ENCODE measurements at places on chromosomes 16 and 17.

GRCh38 chr17:36675786-36676185 lies 74.4 kb downstream of the MRM1 start:
- no peak for DNase-seq

DNA sequence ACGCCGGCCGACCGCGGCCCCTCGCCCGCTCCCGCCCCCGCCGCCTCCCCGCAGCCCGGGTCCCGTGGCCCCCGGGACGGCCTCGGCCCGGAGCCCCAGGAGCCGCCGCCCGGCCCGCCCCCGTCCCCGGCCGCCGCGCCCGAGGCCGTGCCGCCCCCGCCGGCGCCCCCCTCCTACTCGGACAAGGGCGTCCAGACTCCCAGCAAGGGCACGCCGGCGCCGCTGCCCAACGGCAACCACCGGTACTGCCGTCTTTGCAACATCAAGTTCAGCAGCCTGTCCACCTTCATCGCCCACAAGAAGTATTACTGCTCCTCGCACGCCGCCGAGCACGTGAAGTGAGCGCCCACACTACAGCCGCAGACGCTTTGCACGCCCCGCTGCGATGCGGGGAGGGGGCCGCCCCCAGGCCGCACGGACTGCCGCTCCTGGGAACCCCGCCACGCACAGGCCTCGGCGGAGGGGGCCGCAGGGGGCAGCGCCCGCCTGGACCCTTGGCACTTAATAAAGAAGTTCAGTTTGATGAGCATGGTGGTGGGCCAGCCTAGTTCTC lies 35.5 kb upstream of the ZC3H18 start:
- no peak for DNase-seq

GRCh38 chr17:77807051-77807745 lies 151.3 kb upstream of the TNRC6C start:
- DNase-seq, result no peak

- DNase-seq, result peak; percentile 87
These were observed at the start of gene SYT17 for GRCh38 chr16:19167710-19168370. Gene SYT17 (plus strand): TSS chr16:19168240. CDS start chr16:19168647, 407 bp downstream.

GRCh38 chr16:4288148-4288921 lies 15.5 kb upstream of the TFAP4 start:
- DNase-seq, result peak; percentile 87

- DNase-seq, result no peak
These were observed 599 bp downstream of the TOP3A start for GRCh38 chr17:18314059-18314730.

GRCh38 chr17:19370493-19370960 lies 7.8 kb upstream of the MAPK7 start:
- DNase-seq, result no peak

DNA sequence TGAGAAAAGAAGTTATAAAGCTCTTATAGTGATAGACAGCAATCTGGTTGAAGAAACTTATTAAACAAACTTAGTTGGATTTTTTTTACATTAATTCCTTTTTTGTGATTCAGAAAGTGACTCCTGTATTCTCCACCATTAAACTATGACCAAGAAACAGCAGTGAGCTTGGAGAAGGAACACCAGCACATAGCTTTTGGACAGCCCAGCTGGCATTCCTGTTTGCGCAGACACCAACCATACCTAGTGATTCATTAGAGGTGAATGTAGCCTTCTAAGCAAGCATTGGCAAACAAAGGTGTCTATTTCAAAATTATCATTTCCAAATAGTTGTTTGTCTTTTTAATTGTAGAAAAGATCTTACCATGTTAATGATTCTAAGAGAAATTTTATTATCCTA lies 94.4 kb downstream of the STXBP4 start:
- DNase-seq, result no peak

GRCh38 chr16:80663078-80663477 lies 122.3 kb downstream of the DYNLRB2 start:
- DNase-seq, result no peak

DNA sequence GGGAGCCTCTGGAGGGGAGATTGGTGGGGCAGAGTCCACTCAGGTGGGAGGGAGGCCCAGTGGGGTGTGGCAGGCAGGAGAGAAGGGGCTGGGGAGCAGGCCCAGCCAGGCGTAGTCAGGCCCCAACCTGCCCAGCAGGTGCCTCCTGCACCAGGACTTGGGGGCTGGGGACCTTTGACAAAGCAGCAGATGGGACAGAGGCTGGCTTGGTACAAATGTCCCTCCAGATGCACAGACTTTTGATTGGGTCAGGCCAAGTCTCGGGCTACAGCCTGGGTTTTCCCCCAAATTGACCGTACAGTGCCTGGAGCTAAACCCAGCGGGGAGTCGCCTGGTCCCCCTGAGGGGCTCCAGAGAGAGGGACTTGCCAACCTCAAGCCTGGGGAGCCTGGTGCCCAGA lies 411 bp downstream of the GGT6 start:
- no peak for DNase-seq

GRCh38 chr16:3266873-3267537 lies 10.6 kb upstream of the MEFV start:
- peak; percentile 46 for DNase-seq

GRCh38 chr16:87681981-87682570 lies 79.8 kb downstream of the JPH3 start:
- DNase-seq, result peak; percentile 15

DNA sequence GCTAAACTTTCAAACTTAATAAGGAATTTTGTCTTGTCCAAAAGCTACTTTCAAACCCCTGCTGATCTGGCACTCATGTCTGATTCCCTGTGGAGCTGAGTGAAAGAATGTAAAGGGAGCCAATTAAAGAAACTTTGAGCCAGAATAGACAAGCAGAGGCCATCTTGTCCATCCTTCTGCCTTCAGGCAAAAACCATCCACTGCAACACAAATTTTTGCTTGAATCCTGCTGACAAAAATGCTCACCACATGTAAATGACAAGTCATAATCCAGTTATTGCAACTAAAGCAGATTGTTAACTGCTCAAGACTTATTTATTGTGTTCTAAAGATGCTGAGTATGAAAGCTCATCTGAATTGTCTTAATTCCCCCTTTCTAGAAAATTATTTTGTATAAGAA lies 124.0 kb upstream of the HLF start:
- no peak for DNase-seq

DNA sequence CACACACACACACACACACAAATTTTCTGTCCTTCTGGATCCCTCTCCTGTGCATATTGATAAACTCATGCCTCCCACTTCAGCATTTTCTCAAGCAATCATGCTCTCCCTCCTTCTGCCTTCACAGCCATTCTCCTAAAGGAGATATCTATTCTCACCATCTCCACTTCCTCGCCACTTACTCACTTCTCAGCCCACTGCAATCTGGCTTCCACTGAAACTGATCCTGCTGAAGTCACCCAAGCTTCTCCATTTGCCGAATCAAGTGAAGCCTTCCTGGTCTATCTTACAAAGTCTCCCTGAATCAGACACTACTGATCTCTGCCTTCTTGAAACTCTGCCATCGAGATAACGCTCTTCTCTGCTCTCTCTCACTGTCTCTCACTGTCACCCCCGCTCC lies 54.0 kb upstream of the GNAO1 start:
- DNase-seq, result no peak

GRCh38 chr16:83738923-83739503 lies 68.8 kb upstream of the HSBP1 start:
- no peak for DNase-seq
